ENCODE measurements at places on chromosomes 13 and 19. TPM values are rescaled to one million over a fixed set of nuclear protein-coding genes. Genes with fewer than 3 reads are reported as not detected.

The CILP2 gene
- 0.36 TPM for total RNA-seq

The NXNL1 gene
- total RNA-seq, result not detected

The KCNRG gene
- total RNA-seq, result 3.0 TPM

The FAAP24 gene
- total RNA-seq, result 2.9 TPM

Data from hair follicle dermal papilla cell (primary cell).